ENCODE measurements at places on chromosomes 3 and 15.

DNA sequence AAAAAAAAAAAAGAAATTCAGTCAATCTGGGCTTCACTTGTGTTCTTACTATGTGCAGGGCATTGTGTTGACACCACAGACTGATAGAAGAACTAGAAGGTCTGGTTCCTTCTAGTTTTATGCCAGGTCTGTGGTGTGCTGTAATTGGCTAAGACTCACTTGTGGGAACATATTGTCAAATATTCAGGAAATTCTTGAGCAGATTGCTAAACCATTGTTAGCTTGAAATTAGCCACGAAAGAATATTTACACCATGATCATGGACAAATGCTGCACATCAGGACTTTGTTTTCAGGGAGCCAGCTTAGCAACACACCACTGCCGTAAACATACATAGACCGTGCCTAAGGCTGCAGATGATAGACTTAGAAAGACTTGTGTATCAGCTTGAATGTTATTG, 74.6 kb downstream of the GTPBP8 start:
- no peak for DNase-seq

- no peak for DNase-seq
Measured at GRCh38 chr3:59273976-59274375, 224.2 kb upstream of the CFAP20DC start.

DNA sequence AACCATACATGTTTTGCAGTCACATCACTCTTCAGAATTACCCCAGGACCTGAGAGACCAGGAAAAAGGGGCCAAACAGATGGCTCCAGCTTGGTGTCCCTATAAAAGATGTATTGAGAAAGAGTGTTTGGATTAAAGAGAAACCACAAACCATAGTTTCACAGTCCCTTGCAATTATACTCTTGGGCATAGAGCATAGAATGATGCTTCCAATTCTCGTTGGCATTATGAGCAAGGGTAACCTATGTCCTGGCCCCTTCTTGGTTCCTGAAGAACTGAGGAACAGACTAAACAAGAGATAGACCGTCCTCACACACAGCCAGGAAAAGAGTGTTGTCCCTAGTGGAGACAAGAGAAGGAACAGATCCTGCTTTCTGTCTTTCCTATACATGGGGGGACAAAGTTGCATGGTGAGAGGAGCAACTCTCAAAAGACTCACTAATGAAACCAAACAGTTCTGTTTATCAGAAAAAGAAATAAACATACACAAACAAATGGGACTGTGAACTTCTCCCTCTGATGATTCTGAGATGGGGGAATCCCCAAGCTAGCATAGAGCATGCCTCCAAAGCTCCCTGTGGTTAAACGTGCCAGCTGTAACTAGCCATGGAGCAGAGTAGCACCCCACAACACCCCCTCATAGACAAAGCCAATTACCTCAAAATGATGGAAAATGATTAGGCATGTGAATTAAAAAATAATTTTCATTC, 908.6 kb downstream of the NTRK3 start:
- no peak for DNase-seq

GRCh38 chr3:62604298-62604697, 230.9 kb upstream of the FEZF2 start:
- DNase-seq: no peak

- DNase-seq: no peak
Measured at GRCh38 chr15:69951898-69952555, 145.7 kb downstream of the TLE3 start.

DNA sequence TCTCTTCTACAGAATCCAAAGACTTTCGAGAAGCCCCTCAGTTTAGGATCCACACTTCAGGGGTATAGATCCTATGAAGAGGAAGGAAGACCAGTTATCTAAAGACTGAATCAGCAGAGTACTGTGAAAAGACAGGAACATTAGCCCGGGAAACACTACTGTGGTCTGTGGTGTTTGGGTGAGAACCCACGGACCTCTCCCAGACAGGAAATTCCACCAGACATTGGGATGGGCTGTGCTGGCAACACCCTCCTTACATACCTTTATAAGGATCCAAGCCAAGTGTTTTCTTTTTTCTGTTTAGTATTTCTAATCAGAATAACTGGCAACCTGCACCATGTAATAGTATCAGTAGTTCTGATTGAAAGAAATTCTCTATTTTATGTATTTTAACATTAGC, 14.1 kb downstream of the TMEM207 start:
- DNase-seq: no peak

GRCh38 chr15:83658430-83659416, 4.8 kb downstream of the ADAMTSL3 start:
- no peak for DNase-seq

- no peak for DNase-seq
Measured at GRCh38 chr3:79361748-79362378, 405.9 kb downstream of the ROBO1 start.
